Cerebellum (tissue), 4 donors: ENCODE measurements at places on chromosomes 6 and 20.
A peak's percentile ranks its signal among the peaks of the same experiment; 100 is the strongest.

GRCh38 chr6:80637312-80637711, 530.8 kb downstream of the BCKDHB start:
- DNase-seq: no peak

DNA sequence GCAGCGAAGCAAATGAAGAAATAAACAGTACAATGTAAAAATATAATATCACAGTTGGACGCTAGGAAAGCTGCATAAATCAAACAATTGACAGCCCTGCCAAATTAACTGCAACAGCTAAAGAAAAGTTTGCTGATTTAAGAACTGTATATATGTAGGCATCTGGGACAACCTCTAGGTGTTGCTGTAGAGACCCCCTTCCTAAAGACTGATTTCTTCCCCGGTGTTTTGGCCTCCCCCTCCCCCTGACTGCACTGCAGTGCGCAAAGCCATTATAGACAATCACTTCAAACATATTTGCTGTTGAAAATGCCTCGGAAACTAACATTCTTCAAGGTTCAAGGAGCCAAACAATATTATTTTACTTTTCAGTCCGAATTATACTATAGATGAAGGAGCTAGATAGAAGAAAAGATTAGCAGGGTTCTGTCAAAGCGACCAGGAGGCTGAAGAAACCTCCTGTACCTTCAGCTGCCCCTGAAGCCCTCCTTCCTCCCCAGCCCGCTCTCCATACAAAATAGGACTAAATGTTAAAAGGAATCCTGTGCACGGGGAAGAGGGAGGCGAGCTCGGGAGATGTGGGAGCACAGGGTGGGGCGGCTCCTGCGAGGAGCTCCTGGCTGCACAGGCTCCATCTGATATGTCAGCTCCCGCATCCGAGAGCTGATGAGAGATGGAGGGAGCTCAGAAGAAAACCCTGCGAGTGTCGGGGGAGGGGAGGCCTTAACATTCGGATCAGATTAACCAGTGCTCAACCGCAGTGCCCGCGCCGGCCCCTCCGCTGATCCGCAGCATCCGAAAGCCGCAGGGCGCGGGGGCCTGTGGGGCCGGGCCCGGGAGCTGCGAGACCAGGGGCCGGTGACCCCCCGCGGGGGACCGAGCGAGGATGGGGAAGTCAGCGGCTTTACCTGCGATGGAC, 822 bp downstream of the ELOVL4 start:
- DNase-seq: peak; percentile 58

DNA sequence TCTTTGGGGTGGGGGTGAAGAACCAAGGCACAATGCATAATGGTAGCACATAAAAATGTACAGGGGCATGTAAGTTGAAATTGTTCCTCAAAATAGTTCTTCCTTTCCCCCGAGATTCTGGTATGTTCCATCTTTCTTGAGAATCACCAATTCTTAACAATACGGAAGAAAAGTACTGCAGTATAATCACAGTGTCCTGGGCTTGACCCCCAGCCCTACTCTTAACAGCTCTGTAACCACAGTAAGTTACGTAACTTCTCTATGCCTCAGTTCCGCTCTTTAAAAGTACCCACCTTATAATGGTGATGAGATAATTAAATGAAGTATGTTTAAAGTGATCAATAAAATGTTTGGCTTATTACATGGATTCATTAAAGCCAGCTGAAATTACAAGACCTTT, 104.5 kb downstream of the SMLR1 start:
- DNase-seq: no peak

- peak; percentile 43 for DNase-seq
Observed at GRCh38 chr6:157946865-157947532, 34.7 kb upstream of the SYNJ2 start.

DNA sequence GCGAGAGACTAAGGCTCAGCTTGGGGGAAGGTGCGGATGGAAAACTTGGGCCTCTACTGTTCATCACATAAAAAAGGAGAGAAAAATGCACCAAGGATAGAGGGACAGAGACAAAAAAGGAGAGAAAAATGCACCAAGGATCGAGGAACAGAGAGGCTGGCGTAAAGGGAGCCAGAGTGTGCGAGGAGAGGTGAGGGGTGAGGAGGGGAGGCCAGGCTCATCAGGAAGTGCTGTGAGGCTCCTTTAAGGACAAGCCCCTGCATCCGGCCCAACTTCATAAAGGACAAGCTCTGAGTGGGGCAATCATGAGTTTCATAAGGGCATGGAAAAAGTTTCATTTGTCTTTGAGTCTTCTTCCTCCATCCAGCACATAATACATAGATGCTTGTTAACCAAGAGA, 117.2 kb upstream of the NXT1 start:
- DNase-seq: no peak

GRCh38 chr6:107621229-107621937, 131.5 kb downstream of the SOBP start:
- DNase-seq: no peak

DNA sequence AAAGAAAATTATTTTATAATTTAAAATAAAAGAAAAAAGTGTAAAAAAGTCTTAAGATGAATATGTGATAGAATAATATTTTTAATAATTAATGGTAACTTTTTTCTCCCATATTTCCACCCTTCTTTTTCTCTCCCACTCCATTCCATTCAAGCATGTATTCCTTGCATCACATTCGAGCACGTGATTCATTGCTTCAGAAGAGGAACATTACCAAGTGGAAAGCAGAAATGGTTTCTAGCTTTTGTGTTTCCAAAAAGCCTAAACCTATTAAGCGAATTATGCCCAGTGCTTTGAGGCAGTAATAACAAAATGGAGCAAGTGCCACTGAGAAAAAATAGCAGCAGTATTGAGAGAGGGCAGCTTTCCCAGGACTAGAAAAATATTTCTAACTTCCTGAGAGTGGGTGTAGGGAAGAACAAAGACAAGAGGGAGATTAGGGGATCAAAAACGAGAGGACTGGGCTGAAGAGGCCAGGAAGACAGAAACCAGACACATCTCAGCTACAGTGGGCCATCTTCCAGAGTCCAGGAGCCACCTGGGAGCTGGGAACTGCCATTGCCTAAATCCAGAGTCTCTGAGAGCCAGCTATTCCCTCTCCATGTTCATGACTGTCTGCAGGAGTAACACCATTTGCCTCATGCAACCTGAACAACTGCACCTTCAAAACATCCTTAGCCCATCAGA, 15.0 kb upstream of the AKIRIN2 start:
- no peak for DNase-seq

GRCh38 chr6:35181308-35181932, 32.3 kb upstream of the SCUBE3 start:
- no peak for DNase-seq

GRCh38 chr6:125332664-125333063, 30.9 kb upstream of the HDDC2 start:
- no peak for DNase-seq
